Fibroblast of lung (primary cell): ENCODE measurements at places on chromosomes 2 and 18.

- DNase-seq, result no peak
- no peaks in the 10 kb centered on the region for H3K36me3 ChIP-seq
- H3K27me3 ChIP-seq, result no peaks in the 10 kb centered on the region
- no peak overlapping the region for H3K4me3 ChIP-seq
- no peak overlapping the region for H3K27ac ChIP-seq
- H3K4me1 ChIP-seq, result no peaks in the 10 kb centered on the region
Measured at GRCh38 chr18:39935598-39935997, 2019.4 kb upstream of the PIK3C3 start.

DNA sequence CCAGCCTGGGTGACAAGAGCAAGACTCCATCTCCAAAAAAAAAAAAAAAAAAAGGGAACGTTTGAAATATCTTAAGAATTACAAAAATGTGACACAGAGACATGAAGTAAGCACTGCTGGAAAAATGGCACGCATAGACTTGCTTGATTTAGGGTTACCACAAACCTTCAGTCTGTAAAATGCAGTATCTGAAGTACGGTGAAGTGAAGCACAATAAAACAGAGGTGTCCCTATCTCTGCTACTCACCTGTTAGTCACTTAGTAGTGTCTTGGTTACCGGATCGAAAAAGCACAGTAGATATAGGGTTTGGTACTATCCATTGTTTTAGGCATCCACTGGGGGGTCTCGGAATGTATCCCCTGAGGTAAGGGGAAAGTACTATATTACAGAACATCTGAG, 11.6 kb upstream of the GREB1L start:
- no peak overlapping the region for H3K27ac ChIP-seq
- no peaks in the 10 kb centered on the region for H3K4me1 ChIP-seq
- H3K27me3 ChIP-seq, result no peaks in the 10 kb centered on the region
- peak; percentile 41 for DNase-seq
- H3K36me3 ChIP-seq, result no peaks in the 10 kb centered on the region

DNA sequence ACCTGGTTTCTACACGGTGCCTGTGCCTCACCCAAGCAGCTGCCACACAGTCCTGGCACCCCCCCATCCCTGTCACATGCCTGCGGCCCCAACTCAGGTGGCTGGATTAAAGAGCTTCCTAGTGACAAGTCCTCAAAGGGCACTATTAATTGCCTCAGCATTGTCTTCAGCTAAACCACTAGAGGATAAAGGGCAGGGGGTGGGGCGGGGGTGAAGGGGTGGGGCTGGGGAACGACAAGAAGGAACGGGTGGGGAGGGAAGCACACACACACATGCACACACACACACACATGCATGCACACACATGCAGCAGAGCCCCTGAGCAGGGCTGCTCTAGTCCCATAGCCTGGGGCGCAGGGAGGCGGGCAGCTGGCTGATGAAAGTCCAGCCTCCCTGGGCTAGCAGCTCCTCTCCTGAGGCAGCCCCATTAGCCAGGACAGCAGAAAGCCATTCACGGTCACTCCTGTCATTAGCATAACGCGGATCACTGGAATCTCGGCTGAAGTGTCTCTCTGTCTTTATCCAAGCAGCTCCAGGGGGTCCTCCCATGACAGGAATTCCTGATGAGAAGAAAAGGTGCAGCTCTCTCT, 7.4 kb upstream of the TEX261 start:
- DNase-seq, result no peak
- H3K4me1 ChIP-seq, result no peaks in the 10 kb centered on the region
- H3K4me3 ChIP-seq, result no peak overlapping the region
- H3K27me3 ChIP-seq, result no peaks in the 10 kb centered on the region

DNA sequence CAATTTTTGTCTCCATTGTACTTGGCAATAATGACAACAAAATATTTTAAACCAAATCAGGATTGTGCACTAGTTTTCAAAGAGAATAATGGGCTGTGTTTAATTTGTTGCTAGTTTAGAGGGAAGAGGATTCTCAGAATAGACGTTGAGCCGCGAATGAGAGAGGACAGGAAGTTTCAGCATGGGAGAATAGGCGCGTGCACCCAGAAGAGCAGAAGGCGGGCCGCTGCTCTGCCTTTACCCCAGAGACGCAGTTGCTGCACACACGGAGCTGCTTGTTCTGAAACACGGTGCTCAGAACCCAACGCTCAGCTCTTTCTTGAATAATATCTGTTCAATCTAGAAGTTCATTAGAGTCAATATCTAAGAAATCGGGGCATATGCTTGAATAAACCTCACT, 223.4 kb downstream of the MYT1L start:
- no peaks in the 10 kb centered on the region for H3K36me3 ChIP-seq
- no peak overlapping the region for H3K27ac ChIP-seq
- no peaks in the 10 kb centered on the region for H3K27me3 ChIP-seq
- no peak for DNase-seq

DNA sequence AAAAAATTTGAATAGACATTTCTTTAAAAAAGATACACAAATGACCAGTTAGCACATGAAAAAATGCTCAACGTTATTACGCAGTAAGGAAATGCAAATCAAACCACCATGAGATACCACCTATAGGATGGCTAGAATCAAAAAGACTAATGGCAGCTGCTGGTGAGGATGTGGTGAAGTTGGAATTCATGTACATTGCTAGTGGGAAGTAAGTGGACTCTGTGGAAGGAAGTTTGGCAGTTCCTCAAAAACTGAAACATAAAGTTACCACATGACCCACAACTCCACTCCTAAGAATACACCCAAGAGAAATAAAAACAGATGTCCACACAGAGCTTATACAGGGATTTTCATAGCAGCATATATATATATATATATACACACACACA, 51.2 kb downstream of the MBP start:
- peak; percentile 93 for DNase-seq
- H3K4me1 ChIP-seq, result peaks cover 18% of the 10 kb centered on the region
- no peak overlapping the region for H3K4me3 ChIP-seq
- no peaks in the 10 kb centered on the region for H3K36me3 ChIP-seq

- H3K27me3 ChIP-seq, result no peaks in the 10 kb centered on the region
- no peak overlapping the region for H3K4me3 ChIP-seq
- no peaks in the 10 kb centered on the region for H3K36me3 ChIP-seq
- no peak for DNase-seq
- no peaks in the 10 kb centered on the region for H3K4me1 ChIP-seq
Measured at GRCh38 chr18:13178976-13179375, 39.6 kb upstream of the LDLRAD4 start.

DNA sequence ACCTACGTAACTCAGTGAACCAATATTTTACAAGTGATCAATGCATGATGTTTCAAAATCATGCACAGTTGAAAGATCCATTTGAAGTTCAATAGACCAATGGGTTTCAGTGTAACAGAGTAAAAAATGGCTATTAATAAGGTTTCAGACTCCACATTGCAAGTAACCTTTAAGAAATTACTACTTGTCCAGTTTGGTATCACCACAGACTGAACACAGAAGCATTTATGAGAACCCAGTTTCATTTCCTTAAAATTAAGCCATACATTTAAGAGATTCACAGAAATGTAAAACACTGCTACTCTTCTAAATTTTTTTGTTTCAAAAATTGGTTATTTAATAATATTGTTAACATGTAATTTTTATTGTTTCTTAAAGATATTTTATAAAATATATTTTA, 98.9 kb upstream of the CHRNA1 start:
- no peaks in the 10 kb centered on the region for H3K27me3 ChIP-seq
- H3K27ac ChIP-seq, result no peak overlapping the region
- DNase-seq, result no peak
- no peak overlapping the region for H3K4me3 ChIP-seq

GRCh38 chr2:141438536-141438935, 692.3 kb downstream of the LRP1B start:
- no peak overlapping the region for H3K4me3 ChIP-seq
- DNase-seq, result no peak
- H3K27ac ChIP-seq, result no peak overlapping the region
- H3K36me3 ChIP-seq, result no peaks in the 10 kb centered on the region
- no peaks in the 10 kb centered on the region for H3K4me1 ChIP-seq

- no peak overlapping the region for H3K4me3 ChIP-seq
- peak; percentile 41 for DNase-seq
- H3K4me1 ChIP-seq, result no peaks in the 10 kb centered on the region
- no peak overlapping the region for H3K27ac ChIP-seq
Measured at GRCh38 chr2:172380436-172381274, 46.7 kb upstream of the ITGA6 start.

DNA sequence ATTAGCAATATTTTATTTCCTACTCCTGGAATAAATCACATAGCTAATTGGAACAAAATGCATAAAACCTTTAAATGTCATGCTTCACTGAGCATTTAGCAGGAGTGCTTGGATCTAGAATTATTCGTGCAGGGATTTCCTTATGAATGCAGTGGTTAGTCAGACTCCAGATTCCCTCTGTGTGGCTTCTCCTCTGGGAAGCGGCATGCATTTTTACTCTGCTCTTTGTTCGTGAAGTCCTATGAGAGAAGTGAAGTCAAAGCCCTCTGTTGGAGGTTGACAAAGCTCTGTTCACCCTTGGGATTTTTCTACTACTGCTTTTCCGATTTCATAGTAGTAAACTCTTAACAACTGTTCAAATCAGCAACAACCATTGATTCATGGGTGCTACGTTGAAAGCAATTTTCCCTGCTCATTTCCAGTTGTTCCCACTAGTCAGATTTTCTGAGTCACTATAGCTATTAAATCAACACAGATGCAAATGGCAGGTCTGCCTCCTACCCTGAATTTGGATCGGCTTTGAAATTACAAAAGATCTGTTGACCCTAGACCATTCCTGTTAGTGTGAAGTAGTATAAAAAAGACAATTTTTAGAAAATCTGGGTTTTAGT, 461.7 kb downstream of the STK39 start:
- H3K4me3 ChIP-seq, result no peak overlapping the region
- no peaks in the 10 kb centered on the region for H3K27me3 ChIP-seq
- H3K4me1 ChIP-seq, result no peaks in the 10 kb centered on the region
- peak; percentile 57 for DNase-seq

GRCh38 chr2:100256849-100257248, 65.5 kb downstream of the LONRF2 start:
- no peak overlapping the region for H3K27ac ChIP-seq
- no peaks in the 10 kb centered on the region for H3K27me3 ChIP-seq
- no peak for DNase-seq
- H3K4me3 ChIP-seq, result no peak overlapping the region
- H3K4me1 ChIP-seq, result no peaks in the 10 kb centered on the region
- H3K36me3 ChIP-seq, result no peaks in the 10 kb centered on the region

DNA sequence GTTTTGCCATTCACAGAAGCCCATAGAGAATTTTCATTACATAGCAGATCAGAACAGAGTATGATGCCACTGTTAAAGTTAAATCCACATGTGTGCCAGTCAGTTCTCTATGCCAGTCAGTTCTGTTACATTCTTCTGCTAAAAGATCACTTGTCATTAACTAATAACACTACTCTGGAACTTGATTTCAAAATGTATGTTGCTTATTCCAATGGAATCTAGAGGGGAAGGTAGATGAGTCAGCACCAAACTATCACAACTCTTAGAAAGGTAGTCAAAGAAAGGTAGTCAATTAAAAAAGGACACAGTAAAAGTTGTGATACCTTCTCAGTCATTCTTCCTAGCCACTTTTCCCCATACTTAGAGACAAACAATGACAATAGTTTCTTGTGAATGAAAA, 1214.4 kb downstream of the LRP1B start:
- no peak overlapping the region for H3K27ac ChIP-seq
- no peaks in the 10 kb centered on the region for H3K4me1 ChIP-seq
- no peak overlapping the region for H3K4me3 ChIP-seq

DNA sequence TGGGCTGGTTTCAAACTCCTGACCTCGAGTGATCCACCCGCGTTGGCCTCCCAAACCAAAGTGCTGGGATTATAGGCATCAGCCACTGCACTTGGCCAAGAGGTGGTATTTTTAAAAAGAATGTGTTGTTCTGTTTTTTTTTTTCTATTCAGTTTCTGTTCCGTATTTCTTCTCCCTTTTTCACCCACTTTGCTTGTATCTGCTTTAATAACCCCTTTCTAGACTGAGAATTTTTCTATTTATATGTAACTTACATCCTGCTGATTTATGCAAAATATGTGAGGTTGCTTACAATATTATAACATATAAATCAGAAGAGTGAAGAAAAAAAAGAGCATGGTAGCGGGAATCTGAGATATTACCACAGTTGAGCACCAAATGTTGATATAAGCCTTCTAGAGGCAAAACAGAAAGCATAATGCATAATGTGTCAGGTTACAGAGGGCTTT, 17.2 kb upstream of the LYPD6B start:
- no peaks in the 10 kb centered on the region for H3K36me3 ChIP-seq
- H3K27ac ChIP-seq, result no peak overlapping the region
- no peaks in the 10 kb centered on the region for H3K4me1 ChIP-seq
- no peak overlapping the region for H3K4me3 ChIP-seq
- DNase-seq, result no peak
- H3K27me3 ChIP-seq, result no peaks in the 10 kb centered on the region

DNA sequence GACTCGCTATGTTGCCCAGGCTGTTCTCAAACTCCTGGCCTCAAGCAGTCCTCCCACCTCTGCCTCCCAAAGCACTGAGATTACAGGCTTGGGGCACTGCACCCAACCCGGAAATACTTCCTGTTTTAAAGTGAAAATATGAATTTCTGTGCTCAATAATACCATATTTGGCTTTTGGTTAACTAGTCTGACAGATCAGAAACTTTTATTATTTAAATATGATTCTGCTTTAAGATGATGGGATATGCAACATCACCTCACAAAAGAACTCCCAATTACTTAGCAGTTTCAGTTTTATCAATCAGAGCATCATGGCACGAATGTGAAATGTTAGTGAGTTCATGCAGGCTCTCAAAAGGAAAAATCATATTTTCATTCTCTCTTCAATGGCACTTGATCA, 120.6 kb downstream of the PTRHD1 start:
- no peak for DNase-seq
- H3K36me3 ChIP-seq, result no peaks in the 10 kb centered on the region

GRCh38 chr2:144686518-144687215, 166.7 kb upstream of the ZEB2 start:
- no peak for DNase-seq
- no peaks in the 10 kb centered on the region for H3K4me1 ChIP-seq
- H3K27me3 ChIP-seq, result no peaks in the 10 kb centered on the region

GRCh38 chr2:109148991-109149645, 20.1 kb downstream of the SH3RF3 start:
- H3K27ac ChIP-seq, result no peak overlapping the region
- H3K4me1 ChIP-seq, result peaks cover 8% of the 10 kb centered on the region
- H3K27me3 ChIP-seq, result no peaks in the 10 kb centered on the region

GRCh38 chr2:41123341-41123740, 671.5 kb upstream of the SLC8A1 start:
- no peak overlapping the region for H3K27ac ChIP-seq
- H3K4me3 ChIP-seq, result no peak overlapping the region

- peaks cover 3% of the 10 kb centered on the region for H3K36me3 ChIP-seq
- H3K27me3 ChIP-seq, result no peaks in the 10 kb centered on the region
- peak overlapping the region; percentile 28 for H3K27ac ChIP-seq
- no peak overlapping the region for H3K4me3 ChIP-seq
Measured at GRCh38 chr2:207122651-207123334, 43.0 kb downstream of the KLF7 start.

GRCh38 chr18:54127759-54128378, 96.6 kb downstream of the MBD2 start:
- no peaks in the 10 kb centered on the region for H3K36me3 ChIP-seq
- no peaks in the 10 kb centered on the region for H3K4me1 ChIP-seq
- H3K27ac ChIP-seq, result no peak overlapping the region
- H3K27me3 ChIP-seq, result no peaks in the 10 kb centered on the region
- H3K4me3 ChIP-seq, result no peak overlapping the region
